Activated naive CD4-positive, alpha-beta T cell treated with anti-CD3 and anti-CD28 coated beads, Interleukin-2, amount 10 ng/mL, durations not matched to agents 7 days and 5 days (primary cell): ENCODE measurements at places on chromosomes 5 and 9.
A peak's percentile ranks its signal among the peaks of the same experiment; 100 is the strongest.

DNA sequence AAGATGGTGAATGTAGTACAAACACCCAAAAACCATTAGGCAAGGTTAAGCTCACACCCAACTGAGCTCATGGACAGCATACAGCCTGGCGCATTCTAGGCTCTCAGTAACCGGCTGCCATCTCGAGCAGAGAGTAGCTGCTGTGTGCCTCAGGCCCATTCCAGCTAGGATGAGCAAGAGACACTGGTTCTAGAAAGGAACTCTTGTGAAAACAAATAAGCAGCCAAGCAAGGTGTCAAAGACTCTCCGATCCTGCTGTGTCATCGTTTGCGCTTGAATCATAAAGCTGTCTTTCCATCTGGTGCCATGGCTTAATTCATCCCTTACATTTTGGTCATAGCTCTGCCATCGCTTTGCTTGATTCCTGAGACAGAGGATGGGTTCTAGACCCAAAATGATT is 135.4 kb upstream of the MSX2 start:
- no peaks in the 10 kb centered on the region for H3K27me3 ChIP-seq
- no peaks in the 10 kb centered on the region for H3K36me3 ChIP-seq
- H3K4me1 ChIP-seq = no peaks in the 10 kb centered on the region
- H3K27ac ChIP-seq = no peak overlapping the region

DNA sequence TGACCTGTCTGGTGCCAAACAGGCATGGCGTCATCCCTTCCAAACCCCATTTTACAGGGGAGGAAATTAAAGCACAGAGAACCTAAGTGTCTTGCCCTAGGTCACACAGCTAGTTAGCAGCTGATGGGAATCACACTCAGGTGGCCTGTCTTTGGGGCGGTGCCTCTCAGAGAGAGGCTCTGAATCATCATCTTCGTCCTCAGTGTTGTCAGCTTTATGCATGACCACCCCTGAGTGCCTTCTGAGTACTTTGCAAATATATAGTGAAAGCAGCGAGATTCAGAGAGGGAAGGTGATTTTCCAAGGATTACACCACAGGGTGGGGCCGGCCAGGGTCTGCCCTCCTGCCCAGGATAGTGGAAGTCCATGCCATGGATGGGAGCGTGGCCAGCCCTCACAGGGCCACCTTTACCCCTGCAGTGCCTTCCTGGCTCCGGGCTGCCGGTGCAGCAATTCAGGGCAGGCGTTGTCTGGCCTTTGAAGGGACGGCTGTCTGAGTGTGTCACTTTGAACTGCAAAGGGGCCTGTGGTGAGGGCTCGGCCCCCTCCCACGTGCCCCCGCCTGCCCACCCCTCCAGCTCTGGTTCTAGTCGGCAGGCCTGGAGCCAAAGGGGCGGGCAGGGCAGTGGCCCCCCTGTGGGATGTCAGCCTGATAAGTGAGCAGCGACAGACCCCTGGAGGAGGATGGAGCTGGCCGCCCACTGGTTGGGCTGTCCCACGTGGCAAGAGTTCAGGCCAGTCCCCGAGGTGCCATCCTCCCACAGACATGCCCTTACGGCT is 16.9 kb downstream of the LMX1B start:
- DNase-seq = no peak
- H3K36me3 ChIP-seq = no peaks in the 10 kb centered on the region
- H3K4me1 ChIP-seq = peaks cover 4% of the 10 kb centered on the region
- H3K4me3 ChIP-seq = no peak overlapping the region
- H3K27ac ChIP-seq = no peak overlapping the region

DNA sequence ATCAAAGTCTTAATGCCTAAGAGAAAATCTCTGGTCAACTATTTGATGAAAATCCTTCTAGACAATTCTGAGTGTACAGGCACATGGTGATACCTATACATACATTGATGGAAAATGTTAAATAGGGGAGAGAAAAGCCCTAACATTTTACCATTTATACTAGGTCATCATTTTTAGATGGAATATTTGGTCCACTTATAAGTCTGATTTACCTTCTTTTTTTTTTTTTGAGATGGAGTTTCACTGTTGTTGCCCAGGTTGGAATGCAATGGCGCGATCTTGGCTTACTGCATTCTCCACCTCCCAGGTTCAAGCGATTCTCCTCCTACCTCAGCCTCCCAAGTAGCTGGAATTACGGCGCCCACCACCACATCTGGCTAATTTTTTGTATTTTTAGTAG is 81.7 kb downstream of the FCHO2 start:
- no peaks in the 10 kb centered on the region for H3K36me3 ChIP-seq
- DNase-seq = no peak
- no peak overlapping the region for H3K4me3 ChIP-seq
- H3K27ac ChIP-seq = no peak overlapping the region
- no peaks in the 10 kb centered on the region for H3K27me3 ChIP-seq

- H3K4me3 ChIP-seq = peak overlapping the region; percentile 81
- H3K36me3 ChIP-seq = no peaks in the 10 kb centered on the region
- peak; percentile 49 for DNase-seq
- H3K27me3 ChIP-seq = peaks cover 90% of the 10 kb centered on the region
Observed at GRCh38 chr9:124771867-124772679, 962 bp upstream of the NR6A1 start.

GRCh38 chr5:39159811-39160490 is 59.4 kb downstream of the FYB1 start:
- H3K4me3 ChIP-seq = no peak overlapping the region
- no peak overlapping the region for H3K27ac ChIP-seq
- peaks cover 83% of the 10 kb centered on the region for H3K4me1 ChIP-seq
